ENCODE measurements at places on chromosomes 3 and 15.

DNA sequence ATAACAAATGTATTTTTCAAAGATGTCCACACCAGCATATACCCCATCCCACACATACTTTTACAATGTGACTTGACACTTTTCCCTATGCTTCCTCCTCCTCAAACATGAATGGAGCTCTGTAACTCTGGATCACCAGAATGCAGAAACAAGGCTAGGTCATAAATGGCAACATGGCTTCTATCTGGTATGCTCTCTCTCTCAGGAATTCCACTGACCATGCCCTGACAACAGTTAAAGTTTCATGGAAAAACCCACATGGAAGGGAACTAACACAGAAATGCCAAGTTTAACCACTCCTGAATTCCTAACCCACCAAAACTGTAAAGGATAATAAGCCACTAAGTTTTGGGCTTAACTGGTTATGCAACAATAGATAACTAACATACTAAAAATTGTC, 19.9 kb downstream of the MYO9A start:
- DNase-seq = no peak

DNA sequence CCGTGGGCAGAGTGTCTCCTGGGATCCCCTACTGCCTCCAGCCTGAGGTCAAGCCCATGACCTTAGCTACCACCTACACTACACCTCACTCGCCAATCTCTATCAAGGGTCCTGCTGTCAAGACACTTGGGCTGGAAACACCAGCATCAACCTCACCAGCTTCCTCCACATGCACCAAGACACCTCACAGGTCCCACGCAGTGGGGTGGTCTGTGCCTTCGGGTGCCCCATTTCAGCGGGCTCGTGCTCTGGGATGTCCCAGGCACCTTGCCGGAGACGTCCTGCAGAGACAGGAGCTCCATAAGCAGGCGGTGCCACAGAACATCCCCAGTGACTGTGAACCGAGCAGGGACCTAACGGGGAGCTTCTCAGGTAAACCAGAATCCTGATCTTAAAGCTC, 20.0 kb downstream of the CYFIP1 start:
- DNase-seq = no peak

DNA sequence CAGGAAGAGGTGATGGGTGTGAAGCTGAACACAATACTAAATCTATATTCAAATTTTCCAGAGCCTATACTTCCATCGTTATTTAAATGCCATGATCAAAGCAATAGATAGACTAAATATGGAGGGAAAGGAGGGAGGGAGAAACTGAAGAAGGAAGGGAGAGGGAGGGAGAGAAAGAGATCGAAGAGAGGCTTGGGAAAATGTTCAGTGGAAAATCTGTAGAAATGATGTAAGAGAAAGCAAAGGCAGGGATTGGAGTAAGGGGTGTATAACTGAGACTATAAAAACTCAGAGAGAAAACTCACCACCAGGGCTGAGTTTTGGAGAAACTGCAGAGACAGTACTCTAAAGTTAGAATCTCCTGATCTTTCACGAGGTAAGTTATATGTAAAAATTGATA, at the start of gene OSTN:
Gene OSTN, plus strand, starts transcription at position 310 of the 400 bp plus-strand sequence. CDS start 13,292 bp downstream, outside the sequence.
- DNase-seq = no peak

GRCh38 chr3:119099785-119100184, 46.2 kb upstream of the TEX55 start:
- DNase-seq = no peak

- DNase-seq = no peak
These were observed 2.1 kb downstream of the CYB561D2 start for GRCh38 chr3:50352781-50353180.
